Ureter (tissue), 1 donor: ENCODE measurements at places on chromosomes 3 and 15.

DNA sequence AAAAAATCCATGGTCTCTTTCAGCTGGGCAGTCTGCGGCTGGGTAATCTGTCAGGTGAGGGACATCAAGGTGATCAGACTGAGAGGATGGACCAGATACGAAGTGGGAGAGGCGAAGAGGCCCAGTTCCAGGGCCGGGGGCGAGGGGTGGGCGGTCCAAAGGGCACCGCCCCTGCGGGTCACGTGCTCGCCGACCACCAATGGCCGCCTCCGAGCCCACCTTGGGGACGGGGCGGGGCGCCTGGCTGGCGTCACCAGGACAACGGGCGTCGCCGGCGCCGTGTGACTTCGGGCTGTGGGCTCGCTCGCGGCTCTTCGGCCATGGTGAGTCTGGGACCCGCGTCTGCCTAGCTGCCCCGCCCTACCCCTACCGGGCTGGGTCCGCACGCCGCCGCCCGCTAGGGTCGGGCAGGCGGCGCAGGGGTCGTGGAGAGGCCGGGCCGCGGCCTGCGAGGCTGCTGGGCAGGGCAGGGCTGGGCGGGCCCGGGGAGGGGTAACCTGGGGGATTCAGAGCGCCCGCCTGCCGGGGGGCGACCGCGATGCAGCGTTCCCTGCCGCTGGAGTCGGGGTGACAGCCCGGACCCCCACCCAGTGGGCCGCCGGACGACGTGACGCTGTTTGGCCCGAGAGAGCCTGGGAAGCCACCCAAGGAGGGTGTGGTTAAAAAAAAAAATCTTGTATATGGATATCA is at the start of gene FBXL2:
Gene FBXL2, plus strand, starts transcription at position 250 of the 690 bp plus-strand sequence. Its CDS starts 71 bp downstream, at position 321.
- peak; percentile 62 for DNase-seq

GRCh38 chr3:115040246-115040645 is 106.8 kb downstream of the ZBTB20 start:
- DNase-seq = no peak

- DNase-seq = no peak
Measured at GRCh38 chr3:57292159-57292896, at the start of gene ASB14. Gene ASB14 (minus strand): TSS chr3:57292685. CDS start chr3:57292033, 652 bp downstream.

GRCh38 chr15:39896846-39897245 is 23.2 kb downstream of the GPR176 start:
- DNase-seq = no peak

DNA sequence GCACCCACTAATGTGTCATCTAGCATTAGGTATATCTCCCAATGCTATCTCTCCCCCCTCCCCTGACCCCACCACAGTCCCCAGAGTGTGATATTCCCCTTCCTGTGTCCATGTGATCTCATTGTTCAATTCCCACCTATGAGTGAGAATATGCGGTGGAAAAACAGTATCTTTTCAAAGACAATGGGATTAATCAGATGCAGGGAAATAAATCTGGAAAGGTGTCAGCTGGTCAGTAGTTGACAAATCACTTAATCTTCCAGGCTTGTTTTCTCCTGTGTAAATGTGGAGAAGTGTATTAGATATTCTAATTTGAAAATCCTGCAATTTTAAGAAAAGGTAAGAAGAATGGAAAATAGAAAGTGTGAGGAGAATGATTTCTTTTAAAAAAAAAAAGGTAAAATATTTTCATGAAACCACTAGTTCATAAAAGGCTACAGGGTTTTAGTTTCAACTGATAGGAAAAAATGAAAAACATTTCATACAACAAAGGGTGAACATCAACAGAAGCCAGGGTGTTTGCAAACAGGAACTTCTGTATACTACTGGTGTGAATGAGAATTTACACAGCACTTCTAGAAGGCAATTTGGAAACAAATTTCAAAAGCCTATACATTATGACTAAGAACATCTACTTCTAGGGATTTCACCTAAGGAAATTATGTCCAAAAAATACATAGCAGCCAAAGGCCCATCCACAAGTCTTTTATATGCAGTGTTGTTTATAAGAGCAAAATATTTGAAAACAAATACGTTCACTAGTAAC is 113.5 kb downstream of the CBLB start:
- no peak for DNase-seq

- no peak for DNase-seq
Measured at GRCh38 chr3:138984816-138985215, 21.3 kb downstream of the PRR23A start.
